ENCODE measurements at places on chromosomes 4 and X.

- peak; percentile 43 for DNase-seq
These were observed at the start of gene KCND1 for GRCh38 chrX:48971249-48972219. TSS of gene KCND1 (minus strand) at chrX:48971844. CDS start at chrX:48970271, 1,573 bp downstream.

DNA sequence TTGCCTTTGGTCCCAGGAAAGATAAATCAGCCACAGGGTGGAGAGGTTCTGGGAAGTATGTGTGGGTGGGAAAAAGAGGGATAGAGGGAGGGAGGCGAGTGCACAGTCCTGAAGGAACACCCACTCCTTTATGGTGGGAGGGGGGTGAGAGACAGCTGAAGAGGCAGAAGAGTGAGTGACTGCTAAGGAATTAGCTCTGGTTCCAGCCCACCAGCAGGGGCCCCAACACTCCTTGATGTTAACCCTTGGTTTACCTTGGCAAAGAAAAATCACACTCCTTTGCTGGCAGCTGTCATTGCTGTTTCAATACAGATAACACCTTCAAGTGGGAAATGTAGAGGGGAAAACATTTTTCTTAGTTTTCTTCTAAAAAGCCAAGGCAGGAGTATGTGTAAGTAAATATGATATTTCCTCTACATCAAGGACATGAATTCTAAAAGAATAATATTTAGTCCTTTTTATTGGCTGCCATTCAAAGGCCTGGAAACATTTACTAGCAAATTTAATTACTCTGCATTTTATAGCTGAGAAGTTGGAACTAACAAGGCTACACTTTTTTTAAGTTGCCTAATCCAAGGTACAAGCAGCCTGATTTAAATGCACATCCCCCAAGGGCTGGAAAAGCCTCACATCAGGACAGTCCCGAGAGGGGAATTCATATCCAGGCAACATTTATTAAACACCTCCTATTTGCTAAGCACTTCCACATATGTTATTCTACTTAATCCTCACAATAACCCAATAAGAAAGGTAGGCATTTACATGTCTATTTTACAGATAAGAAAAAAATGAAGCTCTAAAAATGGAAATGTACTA is 81.7 kb downstream of the HS6ST2 start:
- peak; percentile 27 for DNase-seq

DNA sequence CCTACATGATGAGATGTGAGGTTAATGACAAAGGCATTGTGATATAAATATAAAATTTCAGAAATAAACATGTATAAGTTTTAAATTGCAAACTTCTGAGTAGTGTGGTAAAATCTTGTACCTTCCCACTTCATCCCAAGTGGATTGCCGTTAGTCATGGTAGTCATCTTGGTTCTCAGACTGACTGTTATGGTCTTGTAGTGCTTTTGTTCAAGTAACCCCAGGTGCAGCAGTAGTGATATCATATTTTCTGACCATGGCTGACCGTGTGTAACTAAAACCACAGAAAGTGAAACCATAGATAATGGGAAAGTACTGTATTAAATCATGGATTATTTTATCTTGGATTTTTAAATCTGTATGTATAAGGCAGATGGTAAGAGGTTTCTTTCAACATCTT is 74.8 kb upstream of the SLIT2 start:
- DNase-seq, result no peak

- no peak for DNase-seq
These were observed 113.1 kb upstream of the INPP4B start for GRCh38 chr4:142959173-142959572.

DNA sequence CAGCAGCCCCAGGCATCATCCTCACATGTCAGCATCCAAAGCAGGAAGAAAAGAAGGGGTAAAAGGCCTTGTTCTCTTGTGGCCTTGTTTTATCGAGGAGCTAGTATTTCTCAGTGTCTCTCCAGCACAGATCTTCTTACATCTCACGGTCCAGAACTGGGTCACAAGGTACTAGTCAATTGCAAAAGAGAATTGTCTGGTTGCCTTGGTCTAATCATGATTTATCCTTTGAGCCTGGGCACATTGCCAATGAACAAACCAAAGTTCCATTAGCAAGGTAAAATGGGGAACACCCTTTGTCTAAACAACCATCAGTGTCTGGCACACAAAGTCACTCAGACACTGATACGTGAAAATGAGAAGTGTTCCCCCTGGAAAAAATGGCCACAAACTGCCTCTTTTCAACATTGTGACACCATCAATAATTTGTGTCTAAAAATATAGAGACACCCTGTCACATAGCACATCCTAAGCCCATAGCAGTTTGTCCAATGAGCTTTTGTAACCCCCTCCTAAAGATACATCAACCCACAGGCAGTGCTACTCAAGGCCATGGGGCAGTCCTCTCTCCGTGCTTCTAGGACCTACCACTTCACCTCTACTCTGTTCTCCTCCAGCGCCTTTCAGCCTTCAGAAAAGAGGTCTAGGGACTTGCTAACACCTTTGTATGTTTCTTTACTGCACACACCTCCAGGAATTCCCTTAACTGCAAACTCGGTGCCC is 534.4 kb downstream of the MID1IP1 start:
- no peak for DNase-seq

GRCh38 chr4:4302001-4302400 is 11.9 kb downstream of the ZBTB49 start:
- DNase-seq, result no peak

Measured in femur (tissue), 1 donor.